ENCODE measurements at places on chromosomes 6 and 20. TPM values are rescaled to one million over a fixed set of nuclear protein-coding genes. Genes with fewer than 3 reads are reported as not detected.

The NKX2-2 gene
- not detected for total RNA-seq

The GSTA3 gene
- total RNA-seq: not detected

The SEC63 gene
- 16.0 TPM for total RNA-seq

The GHRH gene
- total RNA-seq: not detected
